ENCODE measurements at places on chromosomes 13 and 19. TPM values are rescaled to one million over a fixed set of nuclear protein-coding genes. Genes with fewer than 3 reads are reported as not detected.
A peak's percentile ranks its signal among the peaks of the same experiment; 100 is the strongest.

DNA sequence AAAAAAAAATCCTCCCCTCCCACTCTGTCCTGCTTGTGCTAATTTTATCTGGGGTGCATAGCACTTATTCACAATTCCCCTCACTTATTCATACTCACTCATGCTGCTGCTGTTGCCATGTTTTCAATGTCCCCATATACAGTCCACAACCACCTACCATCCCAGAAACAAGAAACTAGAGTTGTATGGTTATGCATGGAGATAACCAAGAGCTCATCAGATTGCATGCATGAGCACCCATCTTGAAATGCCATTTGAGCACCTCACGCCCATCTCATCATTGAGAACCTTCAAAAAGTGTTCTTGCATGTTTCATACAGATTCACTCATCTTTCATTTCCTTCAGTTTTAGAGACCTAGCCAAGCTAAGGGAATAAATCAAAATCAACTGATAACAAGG, 15.1 kb upstream of the N4BP2L2 start:
- H3K36me3 ChIP-seq: no peaks in the 10 kb centered on the region
- no peak for DNase-seq
- no peak overlapping the region for H3K4me3 ChIP-seq
- H3K4me1 ChIP-seq: no peaks in the 10 kb centered on the region

DNA sequence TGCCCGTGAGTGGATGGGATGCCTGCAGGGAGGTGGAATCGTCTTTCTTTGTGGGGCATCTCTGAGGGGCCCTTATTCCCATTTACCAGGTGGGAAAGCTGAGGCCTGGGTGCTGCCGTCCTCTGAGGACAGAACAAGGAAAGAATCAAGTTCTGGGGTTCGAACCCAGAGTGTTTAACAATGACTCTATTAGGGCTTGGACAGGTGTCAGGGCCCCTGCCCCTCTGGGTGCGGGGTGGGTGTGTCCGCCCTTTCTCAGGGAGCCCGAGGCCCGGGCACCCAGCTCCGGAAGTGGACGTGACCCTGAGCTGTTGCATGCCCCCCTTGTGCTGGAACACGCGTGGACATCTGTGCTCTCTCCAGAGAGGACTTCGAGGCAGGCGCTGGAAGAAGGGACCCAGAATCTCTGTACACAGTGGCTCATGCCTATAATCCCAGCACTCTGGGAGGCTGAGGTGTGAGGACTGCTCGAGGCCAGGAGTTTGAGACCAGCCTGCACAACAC, 10.8 kb downstream of the NDUFA11 start:
- no peak overlapping the region for H3K27ac ChIP-seq
- no peak for DNase-seq
- no peaks in the 10 kb centered on the region for H3K4me1 ChIP-seq
- peaks cover 8% of the 10 kb centered on the region for H3K36me3 ChIP-seq
- H3K4me3 ChIP-seq: no peak overlapping the region
- no peaks in the 10 kb centered on the region for H3K27me3 ChIP-seq

GRCh38 chr19:47676811-47677210, 36.4 kb upstream of the EHD2 start:
- H3K27ac ChIP-seq: no peak overlapping the region
- peaks cover 33% of the 10 kb centered on the region for H3K36me3 ChIP-seq
- H3K27me3 ChIP-seq: no peaks in the 10 kb centered on the region

DNA sequence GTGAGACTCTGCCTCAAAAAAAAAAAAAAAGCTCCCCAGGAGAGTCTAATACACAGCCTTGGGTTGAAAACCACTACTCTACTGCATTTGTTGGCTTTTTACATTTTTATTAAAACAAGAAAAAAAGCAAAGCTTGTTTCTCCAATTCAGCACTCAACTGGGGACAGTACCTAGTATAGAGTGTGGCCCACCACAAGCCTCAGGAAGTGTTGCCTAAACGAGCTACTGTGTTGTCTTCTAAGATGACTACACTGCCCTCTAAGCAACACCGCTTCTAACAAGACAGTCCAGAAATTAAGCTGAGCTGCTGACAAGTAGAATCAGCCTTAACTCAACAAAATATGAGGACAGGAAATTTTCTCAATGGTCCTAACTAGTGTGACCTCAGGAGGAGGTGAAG, 522.2 kb downstream of the FGF9 start:
- H3K4me1 ChIP-seq: peaks cover 2% of the 10 kb centered on the region
- DNase-seq: no peak
- no peaks in the 10 kb centered on the region for H3K36me3 ChIP-seq
- no peaks in the 10 kb centered on the region for H3K27me3 ChIP-seq
- no peak overlapping the region for H3K27ac ChIP-seq

PBX4 gene
- 2.4 TPM for total RNA-seq

NOTCH3 gene
- total RNA-seq: 165 TPM

GRCh38 chr13:45534604-45535003, 69.9 kb downstream of the COG3 start:
- no peaks in the 10 kb centered on the region for H3K4me1 ChIP-seq
- no peak for DNase-seq
- H3K27me3 ChIP-seq: no peaks in the 10 kb centered on the region
- peaks cover 39% of the 10 kb centered on the region for H3K36me3 ChIP-seq

MAP4K1 gene
- total RNA-seq: 25.7 TPM

DNA sequence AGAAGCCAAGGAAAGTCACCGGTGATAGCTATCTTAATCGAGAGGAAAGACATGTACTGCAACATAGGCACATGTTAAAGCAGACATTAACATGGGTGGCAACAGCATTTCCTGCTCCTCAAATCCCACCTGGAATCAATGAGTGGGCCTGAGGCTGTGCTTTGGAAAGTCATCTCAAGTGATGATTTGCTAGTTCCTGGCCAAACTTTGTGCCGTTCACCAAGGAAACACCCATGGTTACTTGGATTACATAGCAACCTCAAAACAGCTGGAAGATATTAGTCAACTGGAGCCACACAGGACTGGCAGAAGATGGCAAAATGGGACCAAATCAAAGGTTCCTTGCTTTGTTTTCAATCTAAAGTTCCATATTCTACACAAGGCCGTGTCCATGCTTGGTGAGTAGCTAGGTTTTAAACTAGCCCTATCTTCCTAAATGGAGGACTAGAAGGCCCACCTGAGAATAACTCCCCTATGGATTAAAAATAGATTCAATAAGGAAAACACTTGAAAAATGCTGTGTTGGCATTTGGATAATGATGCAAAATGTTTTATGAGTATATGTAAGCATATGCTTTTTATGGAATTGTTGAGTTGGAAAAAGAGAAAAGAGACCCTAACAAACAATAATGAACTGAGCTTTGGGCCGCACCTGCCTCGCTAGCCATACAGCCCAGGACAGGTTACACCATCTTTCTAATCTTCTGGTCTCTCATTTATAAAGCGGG, 144.5 kb downstream of the RGCC start:
- H3K27me3 ChIP-seq: no peaks in the 10 kb centered on the region
- no peaks in the 10 kb centered on the region for H3K4me1 ChIP-seq
- peaks cover 4% of the 10 kb centered on the region for H3K36me3 ChIP-seq
- DNase-seq: no peak
- H3K4me3 ChIP-seq: no peak overlapping the region
- no peak overlapping the region for H3K27ac ChIP-seq

EPSTI1 gene
- total RNA-seq: 1.3 TPM

ERICH4 gene
- not detected for total RNA-seq

- peaks cover 35% of the 10 kb centered on the region for H3K36me3 ChIP-seq
- H3K27me3 ChIP-seq: no peaks in the 10 kb centered on the region
- no peak overlapping the region for H3K27ac ChIP-seq
- H3K4me3 ChIP-seq: no peak overlapping the region
- DNase-seq: no peak
Measured at GRCh38 chr13:50831512-50831911, 12.0 kb downstream of the DLEU7 start.

DNA sequence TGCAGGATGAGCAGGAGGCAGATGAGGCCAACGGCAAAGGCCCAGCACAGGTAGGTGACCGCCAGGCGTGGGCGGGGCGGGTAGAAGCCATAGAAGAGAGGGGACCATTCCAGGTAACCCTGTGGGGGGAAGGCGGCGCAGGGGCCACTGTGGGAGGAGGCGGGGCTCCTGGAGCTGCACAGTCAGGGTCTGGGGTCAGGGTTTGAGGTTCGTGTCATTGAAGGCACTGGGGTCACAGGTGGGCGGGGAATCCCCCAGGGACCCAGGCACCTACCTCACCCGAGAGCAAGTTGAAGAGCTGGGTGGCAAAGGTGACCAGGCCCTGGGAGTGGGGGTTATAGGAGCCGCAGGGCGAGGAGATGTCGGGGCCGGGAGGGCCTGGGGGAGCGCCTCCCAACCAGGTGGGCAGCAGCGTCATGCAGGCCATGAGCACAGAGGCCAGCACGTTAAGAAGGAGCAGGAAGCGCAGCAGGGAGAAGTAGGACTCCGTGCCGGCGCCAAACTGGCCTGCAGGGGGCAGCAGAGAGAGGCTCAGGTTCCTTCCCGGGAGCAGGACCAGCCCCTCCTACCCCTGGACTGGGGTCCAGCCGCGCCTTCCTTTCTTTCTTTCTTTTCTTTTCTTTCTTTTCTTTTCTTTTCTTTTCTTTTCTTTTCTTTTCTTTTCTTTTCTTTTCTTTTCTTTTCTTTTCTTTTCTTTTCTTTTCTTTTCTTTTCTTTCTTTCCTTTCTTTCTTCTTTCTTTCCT, 4.6 kb downstream of the TMC4 start:
- H3K4me3 ChIP-seq: no peak overlapping the region
- H3K27ac ChIP-seq: no peak overlapping the region
- DNase-seq: peak; percentile 95
- H3K27me3 ChIP-seq: no peaks in the 10 kb centered on the region
- no peaks in the 10 kb centered on the region for H3K4me1 ChIP-seq

TMC4 gene
- total RNA-seq: 12.2 TPM

TUBB4A gene
- total RNA-seq: 19.5 TPM

GRCh38 chr13:98571955-98572662, 4.8 kb downstream of the STK24 start:
- H3K27ac ChIP-seq: no peak overlapping the region
- H3K36me3 ChIP-seq: peaks cover 23% of the 10 kb centered on the region
- no peaks in the 10 kb centered on the region for H3K27me3 ChIP-seq
- peaks cover 14% of the 10 kb centered on the region for H3K4me1 ChIP-seq
- H3K4me3 ChIP-seq: no peak overlapping the region

ZIM2 gene
- not detected for total RNA-seq

GRCh38 chr19:1399745-1400144, 1.6 kb downstream of the GAMT start:
- H3K27me3 ChIP-seq: no peaks in the 10 kb centered on the region
- peaks cover 6% of the 10 kb centered on the region for H3K36me3 ChIP-seq
- no peak overlapping the region for H3K4me3 ChIP-seq
- no peaks in the 10 kb centered on the region for H3K4me1 ChIP-seq
- no peak for DNase-seq

- no peak for DNase-seq
- no peak overlapping the region for H3K27ac ChIP-seq
- no peaks in the 10 kb centered on the region for H3K27me3 ChIP-seq
- no peaks in the 10 kb centered on the region for H3K4me1 ChIP-seq
Measured at GRCh38 chr13:21371011-21371410, 88.1 kb downstream of the ZDHHC20 start.

TM9SF2 gene
- total RNA-seq: 86.1 TPM

GRCh38 chr13:98389319-98389718, 187.6 kb downstream of the STK24 start:
- H3K27ac ChIP-seq: no peak overlapping the region
- H3K36me3 ChIP-seq: peaks cover 16% of the 10 kb centered on the region
- H3K4me3 ChIP-seq: no peak overlapping the region
- H3K27me3 ChIP-seq: no peaks in the 10 kb centered on the region
- no peak for DNase-seq

GRCh38 chr19:50567052-50567841, 988 bp downstream of the LRRC4B start:
- H3K27ac ChIP-seq: no peak overlapping the region
- no peaks in the 10 kb centered on the region for H3K36me3 ChIP-seq

DNA sequence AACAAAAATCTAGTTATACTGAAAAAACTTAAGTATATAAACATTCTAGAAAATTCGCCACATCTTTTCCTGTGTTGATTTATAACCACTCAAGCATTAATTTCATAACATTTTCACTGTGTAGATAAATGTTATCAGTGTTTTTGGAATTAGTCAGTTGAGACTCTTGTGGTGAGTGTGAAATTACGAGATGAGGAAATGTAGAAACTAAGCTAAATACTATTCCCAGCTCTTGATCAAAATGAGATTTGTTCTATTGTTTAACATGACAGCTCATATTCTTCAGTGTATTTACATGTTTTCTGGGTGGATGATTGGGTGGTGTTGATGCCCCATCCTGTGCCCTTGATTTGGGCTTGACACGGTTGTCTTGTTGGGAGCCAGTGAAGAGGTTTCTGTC, 406.8 kb downstream of the DACH1 start:
- no peaks in the 10 kb centered on the region for H3K4me1 ChIP-seq
- H3K36me3 ChIP-seq: no peaks in the 10 kb centered on the region
- H3K27me3 ChIP-seq: no peaks in the 10 kb centered on the region
- no peak for DNase-seq
- no peak overlapping the region for H3K4me3 ChIP-seq
- no peak overlapping the region for H3K27ac ChIP-seq

DNA sequence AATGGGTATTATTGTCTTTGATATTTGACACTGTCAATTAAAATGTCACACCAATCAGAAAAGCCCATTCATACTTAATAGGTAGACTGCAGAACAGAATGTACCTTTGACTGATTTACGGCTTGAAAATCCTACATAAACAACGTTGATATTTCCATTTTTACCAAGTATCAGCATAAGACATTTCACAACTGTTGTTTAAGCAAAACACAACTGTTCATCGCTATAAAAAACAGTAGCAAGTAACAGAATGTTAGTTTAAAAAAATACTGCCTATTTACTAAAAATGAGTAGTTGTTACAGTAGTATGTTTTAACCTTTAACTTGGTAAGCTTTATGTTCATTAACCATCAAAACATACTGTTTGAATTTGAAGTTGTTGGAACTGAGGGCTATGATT, 1096.6 kb downstream of the PCDH17 start:
- no peak overlapping the region for H3K4me3 ChIP-seq
- no peak overlapping the region for H3K27ac ChIP-seq
- H3K4me1 ChIP-seq: peaks cover 3% of the 10 kb centered on the region

GRCh38 chr19:3618144-3618810, 8.3 kb downstream of the CACTIN start:
- DNase-seq: peak; percentile 73
- H3K36me3 ChIP-seq: peaks cover 2% of the 10 kb centered on the region
- no peak overlapping the region for H3K27ac ChIP-seq
- H3K4me1 ChIP-seq: no peaks in the 10 kb centered on the region

GRCh38 chr19:8915997-8916396, 83.8 kb downstream of the MBD3L1 start:
- 0 out of 2 replicates have a peak, but pooled peaks cover 3% of the 10 kb centered on the region for H3K36me3 ChIP-seq
- no peak overlapping the region for H3K27ac ChIP-seq
- DNase-seq: no peak
- H3K4me1 ChIP-seq: no peaks in the 10 kb centered on the region

FPR1 gene
- not detected for total RNA-seq

GRCh38 chr19:41548954-41549688, 26.8 kb upstream of the CEACAM21 start:
- no peak overlapping the region for H3K4me3 ChIP-seq
- no peaks in the 10 kb centered on the region for H3K27me3 ChIP-seq
- H3K36me3 ChIP-seq: peaks cover 1% of the 10 kb centered on the region

DNA sequence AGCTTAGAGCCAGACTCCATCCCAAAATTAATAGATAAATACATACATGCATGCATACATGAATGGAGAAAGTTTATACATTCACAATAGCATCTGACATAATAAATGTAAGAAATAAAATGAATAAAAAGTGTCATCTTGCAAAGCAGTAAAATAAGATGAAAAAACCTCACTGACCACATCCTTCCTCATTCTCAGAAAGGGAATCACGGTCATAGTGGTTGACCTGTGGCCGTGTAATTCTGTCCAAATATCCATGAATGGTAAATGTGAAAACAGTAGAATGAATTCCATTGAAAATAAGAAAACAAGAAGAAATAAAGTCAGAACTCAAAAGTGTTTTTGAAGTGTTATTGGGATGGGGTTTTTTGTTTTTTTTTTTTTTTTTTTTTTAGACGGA, 9.8 kb upstream of the CDC42EP5 start:
- no peaks in the 10 kb centered on the region for H3K27me3 ChIP-seq
- H3K27ac ChIP-seq: no peak overlapping the region

Data from H9 (cell line).